Fibroblast of lung (primary cell): ENCODE measurements at places on chromosomes 2 and 18. TPM values are rescaled to one million over a fixed set of nuclear protein-coding genes. Genes with fewer than 3 reads are reported as not detected.

GRCh38 chr2:64213532-64214275 is 69.5 kb upstream of the PELI1 start:
- no peak overlapping the region for H3K4me3 ChIP-seq
- no peaks in the 10 kb centered on the region for H3K36me3 ChIP-seq
- H3K4me1 ChIP-seq: no peaks in the 10 kb centered on the region

GRCh38 chr2:121104721-121105141 is 180.3 kb downstream of the TFCP2L1 start:
- H3K4me3 ChIP-seq: no peak overlapping the region
- no peaks in the 10 kb centered on the region for H3K36me3 ChIP-seq
- H3K4me1 ChIP-seq: no peaks in the 10 kb centered on the region
- no peak for DNase-seq
- no peak overlapping the region for H3K27ac ChIP-seq
- peaks cover 16% of the 10 kb centered on the region for H3K27me3 ChIP-seq

The AGAP1 gene
- total RNA-seq: 7.7 and 10.6 TPM in 2 replicates

The NCKAP5 gene
- total RNA-seq: 1.0 and 2.6 TPM in 2 replicates

The ASPRV1 gene
- total RNA-seq: 0.26 and 0.33 TPM in 2 replicates
